ENCODE measurements at places on chromosomes 1 and 21.

GRCh38 chr1:90534116-90534515 lies 183.0 kb downstream of the BARHL2 start:
- no peak for DNase-seq

DNA sequence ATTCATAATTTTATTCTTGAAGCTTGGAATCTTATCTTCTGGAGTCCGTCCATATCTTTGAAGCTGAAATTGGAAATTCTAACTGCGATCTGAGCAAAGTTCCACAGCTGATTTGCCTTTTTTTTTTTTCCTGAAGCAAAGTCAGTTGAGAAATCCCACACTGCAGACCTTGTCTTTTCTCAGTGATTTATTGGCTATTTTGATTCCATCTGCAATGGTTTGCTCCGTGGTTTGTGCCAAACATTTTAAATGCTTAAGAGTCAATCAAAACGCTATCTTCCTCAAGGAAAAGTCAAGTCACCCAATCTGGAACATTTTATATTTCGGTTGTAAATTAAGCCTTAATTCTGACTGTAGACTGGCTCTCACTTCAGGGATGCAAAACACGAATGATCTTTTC lies 88.2 kb upstream of the GRIK1 start:
- DNase-seq: no peak

GRCh38 chr1:79355090-79355489 lies 348.6 kb upstream of the ADGRL4 start:
- no peak for DNase-seq

- no peak for DNase-seq
These were observed 1.7 kb downstream of the TNFSF4 start for GRCh38 chr1:173205146-173206051.

DNA sequence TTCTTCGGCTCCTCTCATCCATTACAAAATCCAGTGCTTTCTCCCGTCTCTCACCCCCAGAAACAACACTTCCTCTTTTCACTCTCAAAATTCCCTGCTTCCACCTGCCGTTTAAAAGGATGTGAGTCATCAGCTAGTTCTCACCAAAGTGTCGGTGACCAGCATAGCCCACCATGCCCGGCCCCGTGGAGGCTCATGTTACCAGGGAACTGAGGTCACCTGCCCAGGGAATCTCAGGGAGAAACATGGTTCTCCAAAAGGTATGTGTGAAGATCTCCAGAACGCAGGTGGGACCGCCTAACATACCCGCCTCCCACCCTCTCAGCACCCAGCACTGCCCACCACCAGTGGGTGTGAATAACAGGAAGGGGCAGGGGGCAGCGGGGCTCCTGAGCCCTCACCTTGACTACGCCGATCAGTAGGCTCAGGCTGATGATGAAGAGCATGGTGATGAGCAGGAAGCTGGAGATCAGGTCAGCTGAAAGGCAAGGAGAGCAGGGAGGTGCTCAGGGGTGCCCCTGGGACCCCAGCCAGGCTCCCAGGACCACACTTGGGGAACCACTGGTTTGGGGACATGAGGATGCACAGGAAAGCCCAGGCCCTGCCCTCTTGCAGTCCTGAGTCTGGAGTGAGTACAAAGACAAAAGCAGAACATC lies 16.2 kb downstream of the LAPTM5 start:
- DNase-seq: peak; percentile 65

DNA sequence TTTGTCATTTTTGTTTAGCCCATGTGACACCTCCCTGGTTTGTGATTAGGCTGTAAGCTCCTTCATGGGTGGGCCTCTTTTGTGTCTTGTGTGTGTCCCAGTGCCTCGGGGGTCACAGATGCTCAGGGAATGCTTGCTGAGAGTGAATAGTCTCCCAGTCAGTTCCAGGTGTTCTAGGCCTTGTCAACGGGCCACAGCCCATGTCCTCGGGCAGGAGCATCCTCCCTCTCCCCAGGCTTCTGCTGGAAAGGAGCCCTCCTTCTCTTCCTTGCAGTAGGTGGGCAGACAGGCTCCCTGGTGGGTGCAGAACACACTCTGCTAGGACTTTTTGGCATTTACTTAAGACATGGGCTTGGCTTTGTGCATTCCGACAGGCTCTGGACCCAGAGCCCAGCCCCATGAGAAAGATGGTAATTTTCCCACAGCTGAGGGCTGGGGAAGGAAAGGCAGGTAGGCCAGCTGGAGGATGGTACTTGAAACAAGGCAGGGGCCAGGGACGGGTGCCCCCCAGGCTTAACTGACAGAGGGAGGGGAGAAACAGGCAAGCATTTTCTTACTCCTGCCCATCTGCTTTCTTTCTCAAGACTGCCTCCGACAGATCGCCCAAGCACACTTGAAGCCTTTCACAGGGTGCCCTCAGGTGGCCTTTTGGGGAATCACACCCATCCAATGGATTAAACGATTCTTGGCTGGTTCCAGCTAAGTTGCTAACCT lies 7.1 kb upstream of the CPLANE2 start:
- peak; percentile 78 for DNase-seq

DNA sequence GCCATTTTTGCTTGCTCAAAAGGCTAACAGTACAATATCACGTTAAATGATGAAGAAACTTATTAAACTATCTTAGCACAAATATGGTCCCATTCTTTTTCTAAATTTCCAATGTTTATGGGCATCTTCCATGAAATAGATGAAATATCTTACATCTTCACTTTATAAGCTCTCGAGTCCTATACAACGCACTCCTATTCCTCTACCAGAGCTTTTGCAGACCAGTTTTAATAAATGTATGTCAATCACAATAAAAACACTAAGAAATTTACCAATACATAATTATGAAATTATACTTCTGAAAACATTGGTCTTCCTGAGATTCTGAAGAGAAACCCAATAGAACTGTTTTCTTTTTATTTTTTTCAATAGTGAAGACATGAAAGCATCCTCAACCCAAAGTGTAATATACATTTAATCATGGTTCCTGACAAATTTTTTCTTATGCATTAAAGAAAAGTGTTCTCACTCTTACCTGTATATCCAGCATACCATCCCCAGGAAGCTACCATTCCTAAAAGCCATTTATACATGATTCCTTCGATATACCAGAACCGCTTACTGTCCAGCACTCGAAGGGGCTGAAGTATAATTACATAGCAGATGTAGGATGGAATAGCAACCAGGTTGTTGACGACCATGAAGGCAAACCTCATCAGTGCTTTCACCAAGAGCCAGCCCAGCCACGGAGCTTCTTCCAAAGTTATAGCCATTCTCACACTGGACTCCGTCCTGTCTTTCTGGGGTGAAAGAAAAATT lies 1.8 kb downstream of the LPGAT1 start:
- no peak for DNase-seq

- no peak for DNase-seq
These were observed 20.6 kb downstream of the DDAH1 start for GRCh38 chr1:85444381-85444780.

DNA sequence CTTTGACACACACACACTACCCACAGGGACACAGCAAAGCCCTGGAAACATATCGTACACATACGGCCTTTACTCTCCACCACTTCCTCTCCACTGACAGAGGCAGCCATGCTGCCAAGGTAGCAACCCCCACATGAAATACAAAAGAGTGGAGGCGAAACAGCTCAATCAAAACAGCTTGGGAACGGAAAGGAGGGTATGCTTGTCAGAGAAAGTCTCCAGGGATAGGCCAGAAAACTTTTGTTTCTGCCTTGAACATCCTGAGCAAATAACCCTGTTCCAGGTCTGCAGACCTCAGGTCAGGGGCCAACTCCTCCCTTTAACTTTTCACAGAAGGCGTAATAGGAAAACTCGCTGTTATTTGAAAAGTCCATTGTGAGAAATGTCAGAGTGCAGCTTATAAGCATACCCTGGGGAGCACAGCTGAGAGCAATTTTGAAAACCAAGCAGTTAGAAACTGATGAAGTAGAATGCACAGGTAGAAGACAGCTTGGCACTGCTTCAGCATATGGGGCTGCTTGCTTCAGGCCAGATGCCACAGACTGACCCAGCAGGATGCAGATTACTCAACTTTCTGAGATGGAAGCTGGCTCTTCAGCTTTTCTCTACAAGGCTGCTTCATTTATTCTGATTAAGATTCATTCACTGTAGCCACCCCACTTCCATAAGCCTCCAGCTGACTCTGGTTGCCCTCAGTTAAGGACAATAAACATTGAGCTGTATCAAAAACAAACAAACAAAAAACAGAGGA lies 18.0 kb downstream of the KIAA0319L start:
- DNase-seq: peak; percentile 31

DNA sequence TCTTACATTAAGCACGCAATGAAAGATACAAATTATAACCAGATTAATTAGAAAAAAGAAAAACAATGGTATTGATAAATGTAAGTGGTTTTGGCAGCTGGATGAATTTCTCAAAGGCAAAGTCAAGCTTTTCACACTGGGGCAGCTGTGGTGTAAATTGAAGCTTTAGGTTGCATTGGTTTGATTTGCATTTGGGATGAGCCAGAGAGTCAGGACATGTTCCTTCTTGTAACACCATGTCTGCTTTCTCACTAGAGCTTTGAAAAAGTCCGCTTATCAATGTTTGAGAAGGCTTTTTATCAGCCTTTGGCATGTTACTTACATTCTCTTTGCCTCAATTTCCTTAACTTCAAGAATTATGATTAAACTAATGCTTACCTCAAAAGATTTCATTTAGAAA lies 173.9 kb downstream of the GPATCH2 start:
- no peak for DNase-seq

GRCh38 chr1:94855307-94855700 lies 35.1 kb downstream of the SLC44A3 start:
- DNase-seq: no peak

GRCh38 chr1:14800500-14801076 lies 202.1 kb downstream of the KAZN start:
- DNase-seq: peak; percentile 47

GRCh38 chr1:200699871-200700270 lies 30.2 kb upstream of the DDX59 start:
- peak; percentile 48 for DNase-seq

- no peak for DNase-seq
These were observed 75.2 kb upstream of the KCNA3 start for GRCh38 chr1:110749960-110750359.

DNA sequence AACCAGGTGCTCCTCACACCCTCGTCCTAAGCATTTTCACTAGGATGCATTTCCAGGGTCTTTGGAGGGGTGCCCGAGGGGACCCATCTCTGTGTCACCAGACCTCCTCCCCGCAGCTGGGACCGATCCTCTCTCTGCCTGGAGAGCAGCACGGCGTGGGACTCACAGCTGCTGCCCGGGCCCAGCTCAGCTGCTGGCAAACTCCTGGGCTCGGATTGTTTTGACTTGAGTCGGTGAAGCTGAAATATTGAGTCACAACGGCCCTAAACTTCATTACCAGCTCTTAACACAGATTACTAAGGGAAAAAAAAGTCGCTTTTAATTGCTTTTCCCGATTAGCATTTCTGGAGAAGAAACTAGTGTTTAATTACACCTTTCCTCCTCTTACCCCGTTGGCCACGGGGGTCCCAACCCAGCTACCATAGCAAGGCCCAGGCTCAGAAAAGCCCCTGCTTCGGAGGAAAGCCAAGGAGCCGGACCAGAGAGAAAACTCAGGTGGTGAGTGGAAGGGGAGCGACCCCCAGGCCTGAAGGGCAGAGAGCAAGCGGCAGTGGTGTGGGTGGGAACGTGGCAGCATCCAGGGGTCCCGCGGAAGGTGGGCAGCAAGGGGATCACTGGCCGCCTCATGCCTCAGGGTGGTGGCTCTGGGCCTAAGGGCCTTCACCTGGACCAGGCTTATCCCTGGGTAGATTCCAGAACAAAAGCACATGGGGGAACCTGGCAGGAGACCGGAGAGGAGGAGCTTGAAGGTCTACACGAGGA lies 41.7 kb downstream of the CASZ1 start:
- DNase-seq: no peak

- no peak for DNase-seq
These were observed 75.8 kb downstream of the CACNA1E start for GRCh38 chr1:181559142-181559541.

- no peak for DNase-seq
These were observed 74.1 kb upstream of the ACTRT2 start for GRCh38 chr1:2946999-2947690.

DNA sequence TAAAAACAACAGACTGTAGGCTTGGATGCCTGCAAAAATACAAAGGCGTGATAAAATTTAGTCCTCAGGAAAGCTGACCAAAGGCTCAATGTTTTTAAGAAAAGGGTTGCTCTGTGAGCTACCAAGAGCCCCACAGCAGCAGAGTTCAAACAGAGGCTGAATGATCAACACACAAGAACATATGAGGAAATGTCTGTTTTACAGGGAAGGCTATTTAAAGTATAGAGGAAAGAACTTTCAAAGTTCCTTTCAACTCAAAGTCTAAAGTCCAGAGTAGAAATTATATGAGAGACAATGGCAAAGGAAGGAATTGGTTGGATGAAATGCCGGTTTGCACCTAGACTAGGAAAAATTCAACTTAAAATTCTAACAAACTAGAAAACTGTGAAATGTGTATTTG lies 8.6 kb downstream of the CLSTN1 start:
- DNase-seq: no peak

GRCh38 chr21:46040707-46041106 lies 57.2 kb upstream of the COL6A2 start:
- no peak for DNase-seq

GRCh38 chr1:194194724-194195123 lies 1008.3 kb upstream of the B3GALT2 start:
- DNase-seq: no peak

DNA sequence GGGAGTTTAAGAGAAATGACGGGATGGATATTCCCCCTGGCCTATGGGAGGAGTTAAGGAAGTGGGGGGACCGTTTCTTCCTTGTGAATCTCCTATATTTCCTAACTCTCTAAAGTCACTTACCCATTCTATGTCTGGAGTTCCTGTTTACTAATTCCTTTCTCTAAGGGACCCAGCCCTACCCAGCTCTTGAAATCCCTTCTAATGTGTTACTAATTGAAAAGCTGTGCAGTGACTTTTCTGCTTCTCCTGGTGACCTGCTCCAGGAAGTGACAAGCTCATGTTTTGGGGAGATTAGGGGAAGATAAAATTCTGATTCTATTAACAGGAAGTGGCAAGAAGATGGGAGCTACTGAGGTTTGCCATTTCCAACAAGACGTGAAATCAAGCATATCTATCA lies 4.0 kb upstream of the SAMSN1 start:
- DNase-seq: peak; percentile 84

DNA sequence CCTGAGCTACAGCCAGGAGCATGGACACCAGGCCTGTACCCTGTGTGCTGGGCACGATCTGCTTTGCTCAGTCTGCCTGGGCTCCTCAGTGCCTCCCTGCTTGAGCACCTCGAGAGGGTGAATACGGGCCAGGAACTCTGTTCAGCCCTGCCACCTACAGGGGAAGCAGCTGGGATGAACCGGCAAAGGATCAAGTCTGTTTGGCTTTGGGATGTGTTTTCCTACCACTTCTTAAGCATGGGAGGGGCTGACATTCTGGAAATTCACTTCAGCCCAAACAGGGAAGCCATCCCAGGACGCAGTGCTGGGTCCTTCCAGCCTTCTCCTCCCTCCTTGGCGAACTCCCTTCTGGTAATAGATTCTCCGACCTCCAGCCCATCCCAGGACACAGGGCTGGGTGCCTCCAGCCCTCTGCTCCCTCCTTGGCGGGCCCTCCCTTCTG lies 55.8 kb upstream of the SELENON start:
- DNase-seq: no peak

GRCh38 chr1:209767706-209768105 lies 11.9 kb downstream of the TRAF3IP3 start:
- no peak for DNase-seq

- DNase-seq: no peak
These were observed 1.4 kb upstream of the MIA3 start for GRCh38 chr1:222616525-222616924.

- no peak for DNase-seq
These were observed 197.5 kb upstream of the JUN start for GRCh38 chr1:58981392-58981791.

- peak; percentile 27 for DNase-seq
These were observed 185.6 kb upstream of the RUNX1 start for GRCh38 chr21:35234725-35235124.

- no peak for DNase-seq
These were observed 164.9 kb upstream of the ADGRL2 start for GRCh38 chr1:81635816-81636215.
